ENCODE measurements at places on chromosomes 12 and 14. TPM values are rescaled to one million over a fixed set of nuclear protein-coding genes. Genes with fewer than 3 reads are reported as not detected.

Gene CCDC197
- total RNA-seq: not detected

Gene NPC2
- total RNA-seq: 312 TPM

Gene PTPRO
- 0.55 TPM for total RNA-seq

Gene LBHD2
- not detected for total RNA-seq

Gene OR4K17
- not detected for total RNA-seq

Gene SETD1B
- total RNA-seq: 4.1 TPM

Gene RNFT2
- total RNA-seq: 5.4 TPM

Gene REM2
- 0.12 TPM for total RNA-seq

Gene ACVRL1
- 12.5 TPM for total RNA-seq

Gene CLEC6A
- not detected for total RNA-seq

Gene MAP3K9
- total RNA-seq: 1.4 TPM

Gene DHH
- total RNA-seq: 0.12 TPM

Gene ANKLE2
- total RNA-seq: 82.7 TPM

Gene TAS2R8
- not detected for total RNA-seq

Gene MAP1LC3B2
- 0.22 TPM for total RNA-seq

Gene CLEC4C
- total RNA-seq: not detected

Gene RGS6
- total RNA-seq: not detected

Gene MIP
- not detected for total RNA-seq

Gene FOXA1
- not detected for total RNA-seq

Gene WASHC4
- 112 TPM for total RNA-seq

Gene VRTN
- not detected for total RNA-seq

Gene AQP2
- not detected for total RNA-seq

Gene AKAP3
- total RNA-seq: 1.1 TPM

Gene RDH5
- total RNA-seq: 11.9 TPM

Gene CIT
- 16.4 TPM for total RNA-seq

Gene CDK2
- 28.4 TPM for total RNA-seq

Gene MSI1
- total RNA-seq: not detected

Gene GYS2
- total RNA-seq: not detected

Gene NRXN3
- 0.62 TPM for total RNA-seq

Gene AQP6
- 0.12 TPM for total RNA-seq

Gene ERP27
- total RNA-seq: not detected

Gene NTN4
- 8.5 TPM for total RNA-seq

Gene RALGAPA1
- 45.7 TPM for total RNA-seq

Gene LRR1
- total RNA-seq: 45.5 TPM

Gene MFAP5
- total RNA-seq: 5.8 TPM

Gene ADGRD1
- 0.11 TPM for total RNA-seq

Gene SYNDIG1L
- total RNA-seq: not detected

Gene UNC79
- total RNA-seq: under 0.01 TPM

Gene PROX2
- not detected for total RNA-seq

Gene PLEK2
- total RNA-seq: 8.7 TPM

Gene SDSL
- 7.5 TPM for total RNA-seq

Gene DERA
- 75.0 TPM for total RNA-seq

Gene CEBPE
- total RNA-seq: not detected

Gene C12orf54
- not detected for total RNA-seq

Gene ASIC1
- 0.66 TPM for total RNA-seq

Gene LETMD1
- total RNA-seq: 43.7 TPM

Gene ANO4
- total RNA-seq: 5.9 TPM

Gene TSPAN9
- total RNA-seq: 24.6 TPM

Gene TAS2R10
- 0.50 TPM for total RNA-seq

Gene ANKRD33
- 0.11 TPM for total RNA-seq

Gene EFCAB11
- total RNA-seq: 12.4 TPM
